ENCODE measurements at places on chromosomes 4 and X.

- no peak for ATAC-seq
Measured at GRCh38 chr4:68359508-68359907, 9.6 kb upstream of the YTHDC1 start.

DNA sequence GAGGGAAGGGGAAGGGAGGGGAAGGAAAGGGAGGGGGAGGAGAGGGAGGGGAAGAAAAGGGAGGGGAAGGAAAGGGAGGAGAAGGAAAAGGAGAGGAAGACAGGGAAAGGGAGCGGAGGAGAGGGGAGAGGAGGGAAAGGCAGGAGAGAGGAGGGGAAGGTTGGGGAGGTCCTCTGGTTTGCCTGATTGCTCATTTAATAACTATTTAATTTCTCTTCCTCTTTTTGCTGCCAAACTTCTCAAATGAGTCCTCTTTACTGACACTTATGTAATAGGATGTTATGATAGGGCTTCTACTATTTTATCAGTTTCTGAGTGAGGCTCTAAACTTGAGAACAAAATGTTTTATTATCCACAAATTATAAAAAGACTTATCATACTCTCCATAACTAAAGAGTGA, 35.4 kb upstream of the PPA2 start:
- ATAC-seq: no peak

GRCh38 chr4:15601862-15602261, 53.3 kb downstream of the FBXL5 start:
- ATAC-seq: no peak

DNA sequence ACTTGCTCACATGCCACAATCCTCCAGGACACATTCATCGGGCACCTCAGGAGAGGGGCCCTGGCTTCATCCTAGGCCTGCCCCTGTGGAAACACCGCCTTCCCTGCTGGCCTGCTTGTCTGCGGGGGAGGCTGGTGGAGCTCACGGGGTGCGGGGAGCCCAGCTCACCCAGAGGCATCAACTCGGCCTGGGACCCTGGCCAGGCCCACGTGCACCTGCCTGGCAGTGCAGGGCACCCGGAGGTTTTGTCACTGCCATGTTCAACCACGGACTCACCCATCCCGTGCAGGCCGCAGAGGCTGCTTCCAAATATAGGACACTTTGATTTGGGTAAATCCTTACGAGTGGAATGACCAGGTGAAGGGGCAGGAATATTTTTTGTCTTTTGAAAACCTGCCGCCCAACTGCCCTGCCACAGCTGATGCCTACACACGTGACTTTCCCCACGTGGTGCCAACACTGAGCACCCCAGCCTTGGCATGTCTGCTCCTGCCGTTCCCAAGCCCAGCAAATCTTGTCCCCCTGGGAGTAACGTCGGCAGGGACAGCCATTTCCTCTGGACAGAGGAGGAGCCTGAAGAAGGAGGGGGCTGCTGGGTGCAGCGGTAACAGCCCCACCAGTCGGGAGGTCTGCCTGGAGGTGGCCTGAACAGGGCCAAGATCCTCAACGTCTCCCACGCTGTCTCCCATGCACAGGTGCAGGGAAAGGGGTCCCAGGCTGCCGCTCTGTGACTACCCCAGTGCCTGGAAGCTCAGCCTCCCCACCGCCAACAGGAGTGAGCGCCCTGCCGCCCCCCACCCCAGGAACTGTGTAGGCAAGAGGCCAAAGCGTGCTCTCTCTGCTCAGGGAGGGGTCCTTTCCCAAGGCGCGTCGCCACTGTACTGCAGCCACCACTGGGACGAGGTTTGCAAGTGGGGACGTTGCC, 8.5 kb downstream of the MXD4 start:
- no peak for ATAC-seq

- peak; percentile 44 for ATAC-seq
Measured at GRCh38 chr4:166252487-166253402, 379.7 kb downstream of the TLL1 start.

GRCh38 chr4:80685214-80685613, 345.3 kb upstream of the BMP3 start:
- ATAC-seq: peak; percentile 33

GRCh38 chr4:95004912-95005311, 247.2 kb downstream of the BMPR1B start:
- no peak for ATAC-seq

Data from SK-N-SH treated with all-trans-retinoic acid at 6 μM for 48 hours (cell line).